CD4-positive, alpha-beta T cell (primary cell): ENCODE measurements at places on chromosomes 11 and 22.

DNA sequence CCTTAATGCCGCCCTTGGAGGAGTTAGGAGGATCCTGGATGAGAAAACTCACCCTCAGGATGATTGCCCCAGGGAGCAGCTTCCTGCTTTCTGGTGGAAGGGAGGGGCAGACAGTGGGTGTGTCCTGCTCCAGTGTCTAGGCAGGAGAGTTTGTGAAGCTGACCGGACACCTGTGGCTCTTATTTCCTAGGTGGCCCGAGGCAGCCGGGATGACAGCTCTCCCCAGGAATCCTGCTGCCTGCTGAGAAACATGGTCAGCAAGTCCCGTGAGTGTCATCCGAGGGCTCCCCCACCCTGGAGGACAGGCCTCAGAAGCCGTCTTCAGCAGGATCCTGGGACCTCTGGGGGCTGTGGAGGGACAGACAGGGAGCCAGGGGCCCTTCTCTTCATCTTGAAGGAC, 50.4 kb downstream of the ST3GAL4 start:
- H3K4me1 ChIP-seq: no peaks in the 10 kb centered on the region
- H3K36me3 ChIP-seq: no peaks in the 10 kb centered on the region
- no peak overlapping the region for H3K27ac ChIP-seq
- H3K4me3 ChIP-seq: no peak overlapping the region
- no peaks in the 10 kb centered on the region for H3K27me3 ChIP-seq

GRCh38 chr11:2743427-2744110, 43.8 kb upstream of the KCNQ1OT1 start:
- H3K27ac ChIP-seq: no peak overlapping the region
- no peaks in the 10 kb centered on the region for H3K27me3 ChIP-seq
- H3K4me3 ChIP-seq: no peak overlapping the region

DNA sequence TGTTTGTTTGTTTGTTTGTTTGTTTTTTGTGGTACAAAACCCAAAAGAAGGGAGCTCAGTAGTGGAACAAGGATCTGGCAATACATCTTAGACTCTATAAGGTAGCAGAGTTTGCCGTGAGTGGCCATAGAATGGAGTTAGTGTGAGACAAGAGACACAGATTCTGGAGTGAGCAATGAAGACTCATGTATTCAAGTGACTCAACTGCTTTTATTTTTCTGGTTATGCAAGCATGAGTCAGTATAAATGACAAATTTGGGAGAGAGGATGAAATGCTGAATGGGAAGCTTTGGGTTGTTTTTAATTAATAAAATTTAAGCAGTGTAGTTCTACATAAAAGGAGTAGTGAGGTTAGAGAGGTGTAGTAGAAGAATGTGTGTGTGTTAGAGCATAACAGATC, 143.6 kb upstream of the ANO5 start:
- H3K4me1 ChIP-seq: no peaks in the 10 kb centered on the region
- H3K27me3 ChIP-seq: no peaks in the 10 kb centered on the region
- no peak overlapping the region for H3K4me3 ChIP-seq
- DNase-seq: no peak

GRCh38 chr11:93869830-93870229, 19.4 kb upstream of the VSTM5 start:
- no peaks in the 10 kb centered on the region for H3K4me1 ChIP-seq
- H3K27me3 ChIP-seq: no peaks in the 10 kb centered on the region
- no peak overlapping the region for H3K27ac ChIP-seq
- H3K4me3 ChIP-seq: no peak overlapping the region
- no peaks in the 10 kb centered on the region for H3K36me3 ChIP-seq

DNA sequence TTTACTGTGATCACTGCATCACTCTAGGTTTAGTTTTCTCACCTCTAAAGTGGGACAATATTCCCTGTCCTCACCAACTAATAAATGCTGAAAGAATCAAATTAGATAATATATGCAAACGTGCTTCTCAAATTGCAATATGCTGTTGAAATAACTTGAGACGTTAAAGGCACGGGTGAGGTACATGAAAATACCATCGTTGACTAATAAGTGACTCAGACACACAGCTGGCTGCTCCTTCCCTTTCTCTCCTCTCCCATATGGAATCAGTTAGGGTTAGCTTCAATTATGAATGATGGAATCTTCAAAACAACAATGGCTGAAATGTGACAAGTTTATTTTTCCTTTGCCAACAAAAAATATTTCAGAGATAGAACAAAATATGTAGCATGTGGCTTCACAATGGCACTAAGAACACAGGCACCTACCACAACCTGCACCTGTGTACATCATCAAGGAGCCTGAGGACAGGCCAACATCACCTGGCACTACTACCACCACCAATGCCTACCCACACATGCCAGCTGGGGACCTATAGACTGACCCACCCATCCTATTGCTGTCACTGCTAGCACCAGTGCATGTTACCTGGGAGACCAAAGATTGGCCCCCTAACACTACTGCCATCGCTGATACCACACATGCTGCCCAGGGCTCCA, 13.7 kb downstream of the GDPD4 start:
- DNase-seq: no peak
- H3K36me3 ChIP-seq: no peaks in the 10 kb centered on the region
- peaks cover 2% of the 10 kb centered on the region for H3K27me3 ChIP-seq
- H3K4me3 ChIP-seq: no peak overlapping the region
- H3K4me1 ChIP-seq: no peaks in the 10 kb centered on the region

DNA sequence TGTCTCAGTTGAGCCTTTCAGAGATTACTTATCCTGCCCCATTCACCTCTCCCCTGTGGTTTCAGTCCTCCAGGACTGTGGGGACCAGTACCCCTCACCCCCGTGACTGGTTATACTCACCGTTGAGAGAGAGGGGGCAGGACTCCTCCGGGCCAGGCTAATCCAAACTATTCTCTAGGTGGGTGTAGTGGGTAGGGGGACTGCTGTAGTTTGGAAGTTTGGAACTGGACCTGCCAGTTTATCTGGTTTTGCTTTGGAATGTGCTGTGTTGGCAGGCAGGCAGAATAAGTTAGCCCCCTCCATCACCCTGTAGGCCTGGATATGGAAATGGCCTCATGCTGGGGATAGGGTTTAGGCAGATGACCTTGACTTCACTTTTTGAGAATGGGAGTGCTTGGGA, 13.5 kb downstream of the TEAD1 start:
- H3K27ac ChIP-seq: no peak overlapping the region
- H3K36me3 ChIP-seq: no peaks in the 10 kb centered on the region
- peaks cover 56% of the 10 kb centered on the region for H3K27me3 ChIP-seq
- no peak for DNase-seq

DNA sequence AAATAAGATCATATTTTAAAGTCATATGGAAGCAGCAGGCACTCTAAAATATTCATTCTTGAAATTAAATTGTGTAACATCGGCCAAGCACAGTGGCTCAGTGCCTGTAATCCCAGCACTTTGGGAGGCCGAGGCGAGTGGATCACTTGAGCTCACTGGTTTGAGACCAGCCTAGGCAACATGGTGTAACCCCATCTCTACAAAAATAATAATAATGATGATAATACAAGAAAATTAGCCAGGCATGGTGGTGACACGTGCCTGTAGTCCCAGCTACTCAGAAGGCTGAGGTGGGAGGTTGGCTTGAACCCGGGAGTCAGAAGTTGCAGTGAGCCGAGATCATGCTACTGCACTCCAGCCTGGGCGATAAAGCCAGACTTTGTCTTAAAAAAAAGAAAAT, 77.4 kb downstream of the TRIM29 start:
- H3K4me3 ChIP-seq: no peak overlapping the region
- H3K4me1 ChIP-seq: no peaks in the 10 kb centered on the region
- no peak for DNase-seq
- peaks cover 2% of the 10 kb centered on the region for H3K27me3 ChIP-seq
- no peaks in the 10 kb centered on the region for H3K36me3 ChIP-seq

GRCh38 chr22:26553056-26553752, 36.7 kb downstream of the TPST2 start:
- H3K4me1 ChIP-seq: peaks cover 7% of the 10 kb centered on the region
- no peaks in the 10 kb centered on the region for H3K27me3 ChIP-seq
- H3K27ac ChIP-seq: no peak overlapping the region
- H3K4me3 ChIP-seq: no peak overlapping the region
- no peak for DNase-seq

- H3K4me1 ChIP-seq: no peaks in the 10 kb centered on the region
- H3K27ac ChIP-seq: no peak overlapping the region
- peaks cover 69% of the 10 kb centered on the region for H3K36me3 ChIP-seq
- no peak overlapping the region for H3K4me3 ChIP-seq
- DNase-seq: no peak
These were observed 8.0 kb downstream of the MOB2 start for GRCh38 chr11:1478544-1478943.

- H3K36me3 ChIP-seq: no peaks in the 10 kb centered on the region
- H3K4me3 ChIP-seq: no peak overlapping the region
- no peaks in the 10 kb centered on the region for H3K4me1 ChIP-seq
- no peak overlapping the region for H3K27ac ChIP-seq
- no peak for DNase-seq
These were observed 315.0 kb downstream of the JRKL start for GRCh38 chr11:96704847-96705246.

DNA sequence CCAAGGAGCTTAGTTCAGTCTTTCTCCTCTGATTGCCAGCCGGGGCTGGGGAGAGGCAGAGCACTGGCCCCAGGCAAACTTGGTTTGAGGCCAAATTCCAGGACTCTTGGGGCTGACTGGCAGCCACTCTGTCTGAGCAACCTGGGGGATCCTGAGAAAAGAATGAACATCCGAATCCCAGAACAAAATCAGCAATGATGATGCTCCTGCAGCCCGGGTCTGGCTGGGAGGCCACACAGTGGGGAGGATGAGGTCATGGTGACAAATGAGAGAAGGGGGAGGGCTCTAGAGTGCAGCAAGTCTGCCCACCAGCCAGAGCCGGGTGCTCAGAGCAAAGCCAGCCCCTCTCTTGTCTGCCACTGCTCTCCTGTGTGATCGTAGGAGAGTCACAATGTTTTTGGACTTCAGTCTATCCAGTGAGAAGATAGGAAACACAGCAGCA, 71.8 kb upstream of the PAX6 start:
- no peaks in the 10 kb centered on the region for H3K27me3 ChIP-seq
- no peaks in the 10 kb centered on the region for H3K4me1 ChIP-seq
- H3K36me3 ChIP-seq: no peaks in the 10 kb centered on the region

- H3K4me1 ChIP-seq: no peaks in the 10 kb centered on the region
- H3K27ac ChIP-seq: no peak within 1 kb of the TSS
- no peak for DNase-seq
- no peaks in the 10 kb centered on the region for H3K36me3 ChIP-seq
- H3K4me3 ChIP-seq: no peak within 1 kb of the TSS
- H3K27me3 ChIP-seq: no peaks in the 10 kb centered on the region
These were observed at the start of gene OR6A2 for GRCh38 chr11:6799402-6799801. Gene OR6A2 (minus strand): TSS chr11:6799689. CDS start chr11:6795708, 3,981 bp downstream.

GRCh38 chr22:36086170-36086490, 57.5 kb upstream of the RBFOX2 start:
- H3K27me3 ChIP-seq: no peaks in the 10 kb centered on the region
- no peaks in the 10 kb centered on the region for H3K4me1 ChIP-seq
- DNase-seq: no peak
- no peaks in the 10 kb centered on the region for H3K36me3 ChIP-seq
- no peak overlapping the region for H3K27ac ChIP-seq

DNA sequence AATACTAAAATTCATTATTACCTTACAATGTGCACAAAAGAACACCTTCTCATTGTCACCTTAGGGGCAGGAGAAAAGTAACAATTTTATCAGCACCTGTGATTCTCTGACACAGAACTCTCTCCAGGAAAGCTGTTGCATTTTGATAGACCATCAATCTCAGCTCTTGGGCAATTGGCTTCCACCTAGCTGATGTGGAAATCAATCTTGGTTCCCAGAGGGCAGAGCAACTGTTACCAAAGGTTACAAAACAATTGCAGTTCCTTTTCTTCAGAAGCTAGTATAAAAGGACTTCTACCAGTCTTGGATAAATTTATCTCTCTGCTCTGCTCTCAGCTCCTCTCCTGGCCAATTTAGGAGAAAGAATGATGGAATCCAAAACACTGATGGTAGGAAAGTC, 157.8 kb upstream of the DDI1 start:
- H3K36me3 ChIP-seq: no peaks in the 10 kb centered on the region
- DNase-seq: no peak
- H3K27me3 ChIP-seq: no peaks in the 10 kb centered on the region
- no peak overlapping the region for H3K27ac ChIP-seq
- no peak overlapping the region for H3K4me3 ChIP-seq
- no peaks in the 10 kb centered on the region for H3K4me1 ChIP-seq

- H3K27me3 ChIP-seq: no peaks in the 10 kb centered on the region
- H3K4me3 ChIP-seq: no peak overlapping the region
- DNase-seq: no peak
- H3K4me1 ChIP-seq: peaks cover 97% of the 10 kb centered on the region
- peaks cover 66% of the 10 kb centered on the region for H3K36me3 ChIP-seq
These were observed 24.2 kb downstream of the CD44 start for GRCh38 chr11:35163209-35163608.

DNA sequence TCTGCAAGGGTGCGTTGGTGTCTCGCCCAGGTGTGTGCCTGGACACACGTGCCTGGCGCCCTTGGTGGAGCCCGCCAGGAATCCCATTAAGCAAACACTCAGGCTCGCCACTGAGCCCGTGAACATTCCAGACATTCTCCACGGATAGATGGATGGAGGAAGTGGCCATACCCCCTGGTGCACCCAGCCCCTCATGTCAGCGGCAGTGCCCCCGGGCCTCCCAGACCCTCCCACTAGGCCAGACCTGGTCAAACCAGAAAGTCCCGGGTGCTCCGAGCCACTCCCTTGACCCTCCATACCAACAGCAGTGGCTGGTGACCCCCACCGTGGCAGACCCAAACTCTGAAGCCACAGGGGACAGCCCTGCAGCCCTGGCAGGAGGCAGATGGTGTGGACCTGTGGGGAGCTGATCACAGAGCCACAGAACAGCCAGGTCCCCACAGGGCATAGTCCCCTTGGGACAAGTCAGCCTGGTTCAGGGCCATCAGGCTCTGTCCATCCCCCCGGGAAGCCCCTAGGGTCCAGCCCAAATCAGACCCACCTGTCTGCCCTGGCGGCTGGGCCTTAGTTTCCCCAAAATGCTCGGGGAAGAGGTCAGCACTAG, 1.9 kb downstream of the EPS8L2 start:
- peaks cover under 1% of the 10 kb centered on the region for H3K36me3 ChIP-seq
- peaks cover 28% of the 10 kb centered on the region for H3K27me3 ChIP-seq
- no peak overlapping the region for H3K4me3 ChIP-seq
- peaks cover 29% of the 10 kb centered on the region for H3K4me1 ChIP-seq
- DNase-seq: no peak

GRCh38 chr11:122399375-122399774, 256.1 kb upstream of the UBASH3B start:
- H3K27ac ChIP-seq: no peak overlapping the region
- DNase-seq: no peak
- no peaks in the 10 kb centered on the region for H3K4me1 ChIP-seq
- H3K27me3 ChIP-seq: no peaks in the 10 kb centered on the region
- no peak overlapping the region for H3K4me3 ChIP-seq

GRCh38 chr11:72423840-72424239, 10.5 kb downstream of the CLPB start:
- no peak overlapping the region for H3K4me3 ChIP-seq
- peak; percentile 20 for DNase-seq
- peaks cover 18% of the 10 kb centered on the region for H3K4me1 ChIP-seq
- no peak overlapping the region for H3K27ac ChIP-seq

GRCh38 chr11:2471048-2471803, 26.4 kb downstream of the KCNQ1 start:
- no peaks in the 10 kb centered on the region for H3K27me3 ChIP-seq
- no peaks in the 10 kb centered on the region for H3K36me3 ChIP-seq
- peaks cover 30% of the 10 kb centered on the region for H3K4me1 ChIP-seq
- DNase-seq: no peak
- no peak overlapping the region for H3K4me3 ChIP-seq
- no peak overlapping the region for H3K27ac ChIP-seq

GRCh38 chr11:112511911-112512310, 251.3 kb upstream of the PLET1 start:
- no peaks in the 10 kb centered on the region for H3K36me3 ChIP-seq
- no peak overlapping the region for H3K27ac ChIP-seq
- no peak for DNase-seq
- H3K4me1 ChIP-seq: no peaks in the 10 kb centered on the region
- H3K27me3 ChIP-seq: no peaks in the 10 kb centered on the region
